Thoracic aorta (tissue), 2 donors: ENCODE measurements at places on chromosomes 3 and 15.
A peak's percentile ranks its signal among the peaks of the same experiment; 100 is the strongest.

- H3K27ac ChIP-seq: no peak overlapping the region
- no peaks in the 10 kb centered on the region for H3K4me1 ChIP-seq
- no peaks in the 10 kb centered on the region for H3K27me3 ChIP-seq
Observed at GRCh38 chr3:171494457-171495109, 34.4 kb upstream of the TNIK start.

DNA sequence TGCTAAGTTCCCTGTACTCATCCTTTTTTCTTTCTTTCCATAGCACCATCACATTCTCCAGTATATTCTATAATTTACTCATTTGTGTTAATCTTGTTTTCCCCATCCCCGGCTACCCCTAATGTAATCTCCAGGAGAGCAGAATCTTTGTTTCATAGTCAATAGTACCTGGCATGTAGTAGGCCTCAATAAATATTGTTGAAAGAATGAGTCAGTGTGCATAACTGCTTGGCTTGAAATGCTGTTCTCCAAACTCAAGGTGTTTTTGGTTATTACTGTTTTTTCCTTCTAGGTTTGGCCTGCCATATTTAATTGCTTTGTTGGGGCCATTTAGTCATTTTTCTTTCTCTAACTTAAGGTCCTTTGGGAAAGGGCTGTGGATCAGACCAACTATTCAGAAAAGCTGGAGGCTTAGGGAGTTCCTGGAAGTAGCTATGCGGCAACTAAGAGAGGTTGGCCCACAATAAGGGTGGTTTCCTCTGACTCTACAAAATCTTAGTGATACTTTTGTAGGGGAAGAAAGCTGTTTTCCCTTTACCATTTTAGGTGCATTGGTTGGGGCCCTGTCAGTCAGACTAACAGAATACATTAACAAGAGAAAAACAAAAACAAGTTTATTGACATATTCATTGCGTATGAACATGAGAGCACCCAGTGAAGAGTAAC is 28.4 kb downstream of the KAT2B start:
- H3K4me3 ChIP-seq: no peak overlapping the region
- H3K36me3 ChIP-seq: no peaks in the 10 kb centered on the region
- H3K4me1 ChIP-seq: peaks cover 43% of the 10 kb centered on the region
- H3K27ac ChIP-seq: no peak overlapping the region

GRCh38 chr3:15611018-15611417 is 9.5 kb downstream of the BTD start:
- no peak overlapping the region for H3K4me3 ChIP-seq
- H3K4me1 ChIP-seq: no peaks in the 10 kb centered on the region
- no peaks in the 10 kb centered on the region for H3K27me3 ChIP-seq
- DNase-seq: no peak

DNA sequence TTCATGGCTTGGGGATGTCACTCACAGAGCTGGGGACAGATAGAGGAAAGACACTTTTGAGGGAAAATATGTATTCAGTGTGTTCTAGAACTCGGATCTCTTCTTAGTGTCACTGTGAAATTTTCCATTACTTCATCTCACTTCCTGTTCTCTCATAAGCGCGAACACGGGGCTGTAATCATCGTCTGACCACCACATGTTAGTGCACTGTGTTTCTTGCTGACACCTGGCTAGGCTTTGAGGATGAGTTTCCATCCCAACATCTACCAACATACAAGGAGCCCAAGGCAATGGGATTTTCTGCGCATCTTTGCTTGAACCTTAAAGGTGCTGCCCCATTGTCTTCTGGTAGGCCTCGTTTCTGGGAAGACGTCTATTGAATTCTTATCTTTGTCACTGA is 84.0 kb downstream of the LIPC start:
- DNase-seq: no peak
- no peaks in the 10 kb centered on the region for H3K27me3 ChIP-seq
- peaks cover 7% of the 10 kb centered on the region for H3K4me1 ChIP-seq
- no peak overlapping the region for H3K4me3 ChIP-seq

- no peak overlapping the region for H3K27ac ChIP-seq
- H3K27me3 ChIP-seq: no peaks in the 10 kb centered on the region
- peaks cover 13% of the 10 kb centered on the region for H3K4me1 ChIP-seq
- no peaks in the 10 kb centered on the region for H3K36me3 ChIP-seq
- H3K4me3 ChIP-seq: no peak overlapping the region
Observed at GRCh38 chr3:151147299-151147698, 55.7 kb downstream of the GPR171 start.

- peaks cover 6% of the 10 kb centered on the region for H3K27me3 ChIP-seq
- peaks cover 23% of the 10 kb centered on the region for H3K36me3 ChIP-seq
- peak overlapping the region; percentile 68 for H3K4me3 ChIP-seq
- no peak overlapping the region for H3K27ac ChIP-seq
- no peak for DNase-seq
- peaks cover 30% of the 10 kb centered on the region for H3K4me1 ChIP-seq
Observed at GRCh38 chr15:64152507-64153387, 1.2 kb downstream of the SNX22 start.

- peak; percentile 15 for DNase-seq
- no peaks in the 10 kb centered on the region for H3K27me3 ChIP-seq
- H3K4me3 ChIP-seq: no peak overlapping the region
- peaks cover 26% of the 10 kb centered on the region for H3K4me1 ChIP-seq
- H3K27ac ChIP-seq: no peak overlapping the region
- no peaks in the 10 kb centered on the region for H3K36me3 ChIP-seq
Observed at GRCh38 chr15:84702961-84703482, 12.9 kb downstream of the SEC11A start.

DNA sequence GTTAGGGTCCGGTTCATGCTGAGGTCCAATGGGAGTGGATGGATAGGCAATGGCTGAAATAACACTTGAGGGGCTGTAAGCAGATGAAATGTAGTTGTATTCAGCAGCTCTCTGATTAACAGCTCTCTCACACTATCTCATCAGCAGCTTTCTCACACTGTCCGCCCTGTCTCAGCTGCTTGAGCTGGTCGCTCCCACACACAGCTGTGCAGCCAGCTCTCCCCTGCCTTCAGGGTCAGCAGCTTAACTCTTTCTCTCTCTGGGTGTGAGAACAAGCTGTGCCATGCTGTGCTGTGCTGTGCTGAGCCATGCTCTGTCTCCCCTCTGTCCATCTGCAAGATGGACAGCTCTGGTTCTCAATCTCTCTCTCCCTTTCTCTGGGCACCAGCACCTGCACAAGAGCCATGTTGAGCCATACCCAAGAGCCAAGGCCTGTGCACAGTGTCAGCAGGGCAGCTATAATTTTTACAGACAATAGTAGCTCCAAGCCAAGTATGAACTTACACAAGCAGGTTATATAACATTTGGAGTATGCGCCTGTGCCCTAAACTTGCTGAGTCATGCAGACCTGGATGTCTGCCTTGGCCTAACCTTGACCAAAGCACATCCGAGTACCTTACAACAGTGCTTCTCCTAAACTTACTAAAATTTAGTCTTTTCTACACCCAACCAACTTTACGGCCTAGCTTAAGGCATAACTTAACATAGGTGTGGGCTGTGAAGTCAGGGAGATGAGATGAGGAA is 291.3 kb upstream of the TRIM42 start:
- H3K27me3 ChIP-seq: no peaks in the 10 kb centered on the region
- H3K36me3 ChIP-seq: no peaks in the 10 kb centered on the region
- H3K27ac ChIP-seq: no peak overlapping the region
- H3K4me3 ChIP-seq: no peak overlapping the region

GRCh38 chr3:127669541-127670228 is 3.1 kb upstream of the ABTB1 start:
- no peak for DNase-seq
- no peak overlapping the region for H3K4me3 ChIP-seq
- no peaks in the 10 kb centered on the region for H3K36me3 ChIP-seq
- peaks cover 16% of the 10 kb centered on the region for H3K4me1 ChIP-seq
- no peaks in the 10 kb centered on the region for H3K27me3 ChIP-seq
- H3K27ac ChIP-seq: no peak overlapping the region

GRCh38 chr3:33096093-33096868 is 665 bp downstream of the GLB1 start:
- H3K27ac ChIP-seq: peak overlapping the region; percentile 93
- H3K36me3 ChIP-seq: peaks cover 18% of the 10 kb centered on the region
- no peak for DNase-seq
- peaks cover 16% of the 10 kb centered on the region for H3K4me1 ChIP-seq

- peaks cover under 1% of the 10 kb centered on the region for H3K36me3 ChIP-seq
- peak overlapping the region; percentile 70 for H3K27ac ChIP-seq
- no peak for DNase-seq
- H3K4me3 ChIP-seq: peak overlapping the region; percentile 54
Observed at GRCh38 chr3:152471814-152472671, 203.3 kb downstream of the MBNL1 start.

GRCh38 chr3:8416965-8417364 is 84.7 kb upstream of the LMCD1 start:
- no peak for DNase-seq
- no peak overlapping the region for H3K27ac ChIP-seq
- no peaks in the 10 kb centered on the region for H3K27me3 ChIP-seq
- H3K4me1 ChIP-seq: no peaks in the 10 kb centered on the region
- no peaks in the 10 kb centered on the region for H3K36me3 ChIP-seq
- peak overlapping the region; percentile 4 for H3K4me3 ChIP-seq

DNA sequence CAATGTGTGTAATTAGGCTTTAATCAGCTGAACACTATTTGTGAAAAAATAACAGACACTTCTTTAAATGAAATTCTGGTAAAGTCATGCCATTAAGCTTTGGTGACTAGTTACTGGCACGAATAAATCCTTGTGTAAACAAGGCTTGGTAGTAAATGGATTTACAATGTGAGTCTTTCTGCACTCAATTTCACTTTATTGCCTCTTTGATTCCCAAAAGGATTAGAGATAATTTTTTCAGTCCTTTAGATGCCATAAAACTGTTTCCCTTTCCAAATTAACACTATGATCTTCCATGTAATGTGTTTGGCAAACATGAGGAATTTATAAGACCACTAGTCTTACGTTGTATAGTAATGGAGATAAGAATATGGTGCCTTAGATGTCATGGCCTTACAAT is 339.5 kb upstream of the DNAJC19 start:
- H3K4me1 ChIP-seq: no peaks in the 10 kb centered on the region
- H3K27me3 ChIP-seq: no peaks in the 10 kb centered on the region
- H3K4me3 ChIP-seq: no peak overlapping the region
- no peak for DNase-seq
- no peaks in the 10 kb centered on the region for H3K36me3 ChIP-seq

GRCh38 chr3:46722443-46722842 is 4.8 kb upstream of the PRSS50 start:
- H3K4me3 ChIP-seq: no peak overlapping the region
- DNase-seq: no peak
- no peak overlapping the region for H3K27ac ChIP-seq

GRCh38 chr3:4060064-4060463 is 243.1 kb upstream of the SETMAR start:
- no peak for DNase-seq
- H3K4me1 ChIP-seq: peaks cover 16% of the 10 kb centered on the region

DNA sequence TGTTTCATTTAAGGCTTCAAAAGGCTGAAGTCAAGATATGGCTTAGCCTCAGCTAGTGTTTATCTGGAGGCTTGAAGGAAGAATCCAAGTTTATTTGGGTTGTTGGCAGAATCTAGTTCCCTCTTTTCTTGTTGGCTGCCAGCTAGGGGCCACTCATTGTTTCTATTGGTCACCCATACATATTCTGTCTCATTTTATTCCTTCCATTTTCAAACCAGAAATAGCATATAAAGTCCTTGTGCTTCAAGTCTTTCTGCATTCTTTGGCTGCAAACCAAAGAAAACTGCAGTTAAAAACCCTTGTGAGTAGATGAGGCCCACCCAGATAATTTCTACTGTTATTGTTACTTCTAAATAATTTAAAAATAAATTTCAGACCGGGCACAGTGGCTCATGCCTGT is 301.7 kb downstream of the OXSM start:
- no peak overlapping the region for H3K4me3 ChIP-seq
- H3K4me1 ChIP-seq: peaks cover 10% of the 10 kb centered on the region
- no peaks in the 10 kb centered on the region for H3K27me3 ChIP-seq
- no peak for DNase-seq
- no peak overlapping the region for H3K27ac ChIP-seq

- DNase-seq: no peak
- H3K4me1 ChIP-seq: peaks cover 60% of the 10 kb centered on the region
- H3K27ac ChIP-seq: peak overlapping the region; percentile 66
- H3K27me3 ChIP-seq: no peaks in the 10 kb centered on the region
- no peaks in the 10 kb centered on the region for H3K36me3 ChIP-seq
Observed at GRCh38 chr3:24151594-24151993, 206.5 kb downstream of the NR1D2 start.

DNA sequence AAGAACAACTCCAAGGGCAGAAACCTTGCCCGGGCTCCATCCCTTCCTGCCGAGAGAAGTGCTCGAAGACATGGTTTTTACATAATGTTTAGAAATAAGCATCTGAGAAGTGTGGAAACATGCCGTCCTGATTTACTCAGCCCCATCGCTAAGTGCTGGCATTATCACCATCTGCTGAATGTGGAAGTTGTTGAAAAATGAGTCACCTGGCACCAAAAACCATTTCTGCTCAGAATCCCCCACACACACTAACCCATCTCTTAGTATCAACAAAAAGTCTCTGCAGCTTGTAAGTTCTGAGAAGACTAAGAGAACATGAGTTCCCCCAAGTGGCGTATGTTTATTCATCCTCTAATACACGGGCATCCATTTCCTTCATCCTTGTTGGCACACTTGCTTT is 51.0 kb upstream of the ARL8B start:
- no peak for DNase-seq
- H3K27ac ChIP-seq: no peak overlapping the region
- H3K27me3 ChIP-seq: no peaks in the 10 kb centered on the region
- peaks cover 9% of the 10 kb centered on the region for H3K4me1 ChIP-seq

DNA sequence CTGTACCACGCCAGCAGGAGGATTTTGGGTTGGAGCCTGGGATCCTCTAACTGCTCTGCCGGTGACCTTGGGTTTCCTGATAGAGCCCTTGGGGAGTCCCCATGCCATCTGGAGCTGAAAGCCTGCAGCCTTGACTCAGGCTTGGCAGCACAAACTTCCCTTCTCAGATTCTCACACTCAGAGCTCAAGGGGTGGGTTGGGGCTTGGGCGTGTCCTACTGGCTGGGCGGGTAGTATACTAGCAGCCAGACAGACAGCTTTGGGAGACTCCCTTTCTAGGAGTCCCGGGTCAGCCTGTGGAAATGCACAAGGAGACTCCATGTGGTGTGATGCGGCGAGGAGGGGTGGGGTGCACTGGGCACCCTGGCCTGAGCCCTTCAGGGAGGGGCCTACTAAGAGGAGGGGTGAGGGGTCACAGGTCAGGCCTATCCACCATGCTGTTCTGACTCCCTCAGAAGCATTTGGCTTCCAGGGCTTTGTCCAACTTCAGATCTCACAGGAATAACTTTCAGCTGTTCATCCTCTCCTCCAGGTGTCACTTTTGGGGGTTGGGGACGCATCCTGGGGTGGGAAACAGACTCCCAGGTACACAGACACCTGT is 21.6 kb upstream of the PLXNA1 start:
- DNase-seq: peak; percentile 70
- no peaks in the 10 kb centered on the region for H3K27me3 ChIP-seq
- H3K27ac ChIP-seq: peak overlapping the region; percentile 71
- no peak overlapping the region for H3K4me3 ChIP-seq
